ENCODE measurements at places on chromosomes 6 and 20.
A peak's percentile ranks its signal among the peaks of the same experiment; 100 is the strongest.

- peak; percentile 57 for DNase-seq
Observed at GRCh38 chr6:116411284-116411623, 40.5 kb downstream of the DSE start.

DNA sequence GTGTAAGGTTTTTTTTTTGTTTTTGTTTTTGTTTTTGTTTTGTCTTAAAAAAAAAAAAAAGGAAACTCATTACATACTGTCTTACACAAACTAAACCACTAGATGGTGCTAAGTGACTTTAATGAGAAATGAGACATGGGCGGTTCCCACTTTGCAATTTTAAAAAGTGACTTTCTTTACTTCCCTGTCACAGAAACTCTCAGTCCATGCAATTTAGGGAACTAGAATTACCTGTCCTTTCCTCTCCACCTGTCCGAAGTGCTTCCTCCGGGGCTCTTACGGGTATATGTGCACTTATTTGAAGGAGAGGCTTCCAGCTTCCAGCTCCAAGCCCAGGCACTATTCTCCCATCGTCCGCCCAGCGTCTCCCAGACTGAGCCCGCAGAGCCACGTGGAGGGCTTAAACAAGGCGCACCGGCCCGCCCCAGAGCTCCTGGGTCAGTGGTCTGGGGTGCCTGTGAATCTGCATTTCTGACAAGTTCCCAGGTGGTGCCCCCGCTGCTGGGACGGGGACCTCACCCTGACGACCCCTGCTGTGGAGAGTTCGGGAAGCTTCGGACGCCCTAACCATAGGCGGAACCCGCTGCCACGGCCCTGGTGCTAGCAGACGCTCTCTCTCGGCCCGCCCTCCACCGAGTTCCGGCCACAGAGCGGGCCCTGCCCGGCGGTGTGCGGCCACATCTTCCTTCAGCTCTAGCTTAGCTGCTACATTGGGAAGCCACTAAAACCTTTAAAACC lies 26.1 kb downstream of the BFSP1 start:
- peak; percentile 57 for DNase-seq

DNA sequence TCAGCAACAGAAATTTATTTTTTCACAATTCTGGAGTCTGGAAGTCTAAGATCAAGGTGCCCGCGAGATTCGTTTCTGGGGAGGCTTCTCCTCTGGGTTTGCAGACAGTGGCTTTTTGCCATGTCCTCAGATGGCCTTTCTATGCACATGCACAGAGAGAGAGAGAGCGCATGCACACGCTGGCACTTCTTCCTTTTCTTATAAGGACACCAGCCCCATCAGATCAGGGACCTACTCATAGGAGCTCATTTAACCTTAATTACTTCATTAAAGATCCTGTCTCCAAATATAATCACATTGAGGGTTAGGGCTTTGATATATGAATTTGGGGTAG lies 260.7 kb upstream of the PLCB4 start:
- no peak for DNase-seq

- DNase-seq = peak; percentile 16
Observed at GRCh38 chr6:57423468-57423867, 106.0 kb downstream of the PRIM2 start.

GRCh38 chr20:46626758-46627157 lies 24.5 kb downstream of the SLC13A3 start:
- no peak for DNase-seq

DNA sequence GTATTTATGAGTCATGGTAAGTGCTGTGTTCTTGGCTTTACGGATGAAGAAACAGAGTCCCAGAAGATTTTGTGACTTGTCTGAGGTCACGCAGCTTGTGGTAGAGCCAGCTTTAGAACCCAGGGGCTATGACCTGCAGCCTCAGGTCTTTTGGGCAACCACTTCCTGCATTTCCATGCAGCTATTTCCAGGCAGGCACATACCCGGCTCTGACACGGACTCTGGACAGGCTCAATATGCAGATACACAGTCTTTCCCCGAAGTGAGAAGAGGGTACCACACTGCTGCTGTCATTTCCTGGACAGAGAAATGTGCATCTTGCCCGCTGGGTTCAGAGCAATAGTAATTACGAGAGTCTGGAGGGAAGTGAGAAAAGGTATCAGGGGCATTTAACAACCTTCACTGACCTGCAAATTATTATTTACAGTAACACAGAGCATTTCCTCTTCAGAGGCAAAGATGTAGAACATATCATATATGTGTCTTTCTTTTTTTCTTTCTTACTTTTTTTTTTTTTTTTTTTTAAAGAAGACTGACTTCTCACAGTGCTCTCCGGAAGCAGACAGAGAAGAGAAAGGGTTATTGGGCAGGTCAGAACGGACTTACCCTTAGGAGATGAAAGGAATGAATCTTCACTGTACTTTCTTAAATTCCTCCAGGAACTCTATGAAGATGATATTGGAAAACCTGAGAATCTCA lies 185.1 kb downstream of the CLIC5 start:
- DNase-seq = no peak

DNA sequence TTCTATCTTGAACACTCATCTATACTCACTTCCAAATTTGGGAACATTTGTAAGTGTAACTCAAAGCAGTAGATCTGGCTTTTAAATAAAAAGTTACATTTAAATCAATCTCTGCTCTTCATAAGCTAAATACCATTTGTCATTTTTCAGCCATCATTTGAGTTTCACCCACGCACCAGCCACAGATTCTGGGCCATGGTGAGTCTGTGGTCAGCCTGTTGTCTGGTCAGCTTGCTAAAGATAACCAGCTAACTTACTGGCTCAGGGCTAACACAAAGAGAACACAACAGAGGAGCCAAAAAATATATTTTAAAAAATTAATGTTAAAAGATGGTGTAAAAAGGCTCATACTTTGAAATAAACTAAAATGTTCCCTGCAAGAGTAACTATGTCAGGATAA lies 181.3 kb downstream of the KIF6 start:
- DNase-seq = no peak

DNA sequence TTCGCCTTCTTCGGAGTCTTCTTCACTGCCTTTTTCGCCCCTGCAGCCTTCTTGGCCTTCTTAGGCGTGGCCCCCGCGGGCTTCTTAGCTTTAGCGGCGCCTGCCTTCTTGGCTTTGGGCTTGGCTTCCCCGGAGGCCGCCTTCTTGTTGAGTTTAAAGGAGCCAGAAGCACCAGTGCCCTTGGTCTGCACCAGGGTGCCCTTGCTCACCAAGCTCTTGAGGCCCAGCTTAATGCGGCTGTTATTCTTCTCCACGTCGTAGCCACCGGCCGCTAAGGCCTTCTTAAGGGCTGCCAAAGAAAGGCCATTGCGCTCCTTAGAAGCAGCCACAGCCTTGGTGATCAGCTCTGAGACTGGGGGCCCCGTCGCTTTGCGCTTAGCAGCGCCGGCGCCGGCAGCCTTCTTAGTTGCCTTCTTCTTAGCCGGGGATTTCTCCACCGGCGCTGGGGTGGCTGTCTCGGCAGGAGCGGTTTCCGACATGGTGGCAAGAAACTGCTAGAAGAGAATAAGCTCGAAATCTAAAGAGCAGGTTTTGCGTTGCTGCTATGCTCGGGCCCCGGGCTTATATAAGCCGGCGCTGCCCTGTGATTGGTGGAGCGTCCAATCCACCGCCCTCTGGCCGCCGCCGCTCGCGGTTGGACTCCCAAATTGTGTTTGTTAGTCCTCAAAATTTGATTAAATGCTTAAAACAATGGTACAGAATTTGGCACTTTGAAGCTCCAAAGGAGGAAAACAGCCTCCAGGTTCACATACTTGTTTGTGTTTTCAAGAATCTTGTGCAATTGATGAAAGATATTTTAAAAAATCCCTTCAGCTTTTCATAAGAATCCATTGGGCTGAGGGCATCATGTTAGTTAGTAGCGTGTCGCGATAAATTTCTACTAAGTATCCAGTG lies 44.9 kb downstream of the OR2B2 start:
- DNase-seq = peak; percentile 84

DNA sequence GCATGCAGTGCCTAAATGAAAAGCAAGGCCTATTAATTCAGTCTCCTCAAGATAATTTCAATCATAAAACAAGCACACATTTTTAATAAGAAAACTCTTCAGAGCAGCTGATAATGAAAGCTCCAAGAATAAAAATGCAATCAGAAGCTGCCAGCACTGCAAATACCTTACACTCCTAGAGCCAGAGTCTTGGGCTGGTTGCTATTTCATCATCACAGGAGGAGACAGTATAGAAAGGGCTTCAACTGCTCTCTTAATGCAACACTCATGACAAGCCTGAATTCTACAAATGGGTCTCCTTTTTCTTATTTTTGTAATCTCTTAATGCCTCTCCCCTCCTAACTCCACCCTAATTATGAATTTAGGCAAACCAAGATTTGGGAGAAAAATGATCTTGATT lies 11.2 kb upstream of the MC3R start:
- no peak for DNase-seq

- DNase-seq = no peak
Observed at GRCh38 chr20:5031206-5031557, 29.9 kb upstream of the SLC23A2 start.

GRCh38 chr6:2144210-2144609 lies 101.2 kb downstream of the GMDS start:
- no peak for DNase-seq

GRCh38 chr6:12170351-12171092 lies 119.6 kb upstream of the EDN1 start:
- no peak for DNase-seq

GRCh38 chr20:38021087-38021772 lies 12.0 kb downstream of the TTI1 start:
- DNase-seq = no peak

- DNase-seq = no peak
Observed at GRCh38 chr6:166223079-166223478, 55.4 kb upstream of the TBXT start.

DNA sequence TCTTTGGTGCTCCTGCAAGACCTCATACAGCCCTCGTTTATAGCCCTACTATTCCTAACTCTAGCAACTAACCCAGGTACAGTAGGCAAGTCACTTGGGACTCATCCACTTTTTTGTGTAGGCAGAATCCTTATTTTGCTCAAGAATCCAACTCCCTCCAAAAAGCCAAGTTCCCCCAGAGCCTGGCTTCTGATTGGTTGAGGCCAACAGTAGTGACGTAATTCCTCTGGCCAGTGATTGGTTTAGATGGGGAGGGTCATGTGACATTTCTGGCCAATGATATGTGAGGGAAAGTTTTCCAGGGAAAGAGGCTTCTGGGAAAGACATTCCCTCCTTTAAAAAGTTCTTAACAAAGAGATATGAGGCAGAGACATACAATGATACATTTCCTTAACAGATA lies 32.1 kb downstream of the KIAA1755 start:
- no peak for DNase-seq

DNA sequence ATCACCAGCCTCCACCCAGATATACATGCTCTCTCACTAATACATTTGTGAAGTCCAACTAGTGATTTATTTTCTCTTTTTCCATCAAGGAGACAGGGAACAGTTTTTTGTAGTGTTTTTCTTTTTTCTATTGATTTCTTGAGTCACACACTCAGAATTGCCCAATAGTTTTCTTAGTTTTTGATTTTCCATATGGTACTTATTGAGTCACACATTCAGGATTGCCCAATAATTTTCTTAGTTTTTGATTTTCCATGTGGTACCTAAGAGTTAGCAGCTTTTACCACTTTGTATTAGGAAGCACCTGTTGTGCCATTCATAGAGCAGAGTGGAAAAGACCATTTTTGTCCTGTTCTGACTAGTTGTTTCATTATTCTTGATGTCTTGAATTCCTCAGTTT lies 1268.8 kb downstream of the EPHA7 start:
- no peak for DNase-seq

GRCh38 chr6:169583886-169584541 lies 117.8 kb downstream of the WDR27 start:
- no peak for DNase-seq

DNA sequence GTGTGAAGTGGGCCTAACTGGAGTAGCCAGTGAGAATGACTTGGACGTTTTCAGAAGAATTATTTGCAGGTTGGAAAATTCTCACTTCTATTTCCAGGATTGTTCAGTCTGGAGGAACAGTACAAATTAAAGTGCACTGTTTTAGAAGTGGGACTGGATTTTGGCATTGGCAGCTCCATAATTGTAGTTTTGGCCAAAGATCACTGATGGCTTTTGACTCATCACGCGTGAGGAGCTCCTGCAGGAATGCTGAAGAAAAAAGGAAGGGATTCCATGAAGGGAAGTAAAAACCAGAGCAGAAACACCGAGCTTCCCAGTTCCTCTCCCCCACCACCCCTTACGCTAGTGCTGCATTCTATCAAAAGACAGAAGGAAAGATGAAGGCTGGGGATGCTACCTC lies 103.5 kb downstream of the JARID2 start:
- DNase-seq = peak; percentile 26

DNA sequence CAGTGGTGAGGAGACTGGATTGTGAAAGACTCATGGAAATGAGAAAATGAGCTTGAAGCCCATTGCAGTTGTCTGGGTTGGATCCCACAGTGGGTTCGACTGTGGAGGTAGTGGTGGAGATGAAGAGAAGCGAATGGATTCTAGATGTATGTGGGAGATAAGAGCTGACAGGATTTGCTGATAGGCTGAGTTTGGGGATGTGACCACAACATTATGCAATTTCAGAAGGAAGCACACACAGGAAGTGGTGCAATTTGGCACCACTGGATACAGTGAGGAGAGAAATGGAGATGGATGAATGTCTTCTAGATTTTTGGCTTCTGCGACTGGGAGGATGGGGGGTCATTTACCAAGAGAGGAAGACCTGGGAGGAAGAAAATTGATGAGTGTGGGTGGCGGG lies 64.4 kb upstream of the MAFB start:
- DNase-seq = no peak

- no peak for DNase-seq
Observed at GRCh38 chr20:21622097-21622857, 83.2 kb upstream of the PAX1 start.

- DNase-seq = no peak
Observed at GRCh38 chr6:13553646-13554045, 20.8 kb upstream of the SIRT5 start.

GRCh38 chr6:150987371-150987828 lies 121.9 kb downstream of the MTHFD1L start:
- no peak for DNase-seq

GRCh38 chr20:2701671-2702081 lies 9.1 kb downstream of the EBF4 start:
- no peak for DNase-seq

- DNase-seq = no peak
Observed at GRCh38 chr6:130575971-130576370, 210.2 kb downstream of the TMEM200A start.

- DNase-seq = peak; percentile 74
Observed at GRCh38 chr6:56730663-56731529, 88.2 kb upstream of the DST start.

GRCh38 chr20:21324126-21324525 lies 21.0 kb downstream of the XRN2 start:
- DNase-seq = peak; percentile 22

- DNase-seq = peak; percentile 37
Observed at GRCh38 chr6:38871741-38872568, 156.8 kb downstream of the DNAH8 start.
